ENCODE measurements at places on chromosomes 11 and 22.

DNA sequence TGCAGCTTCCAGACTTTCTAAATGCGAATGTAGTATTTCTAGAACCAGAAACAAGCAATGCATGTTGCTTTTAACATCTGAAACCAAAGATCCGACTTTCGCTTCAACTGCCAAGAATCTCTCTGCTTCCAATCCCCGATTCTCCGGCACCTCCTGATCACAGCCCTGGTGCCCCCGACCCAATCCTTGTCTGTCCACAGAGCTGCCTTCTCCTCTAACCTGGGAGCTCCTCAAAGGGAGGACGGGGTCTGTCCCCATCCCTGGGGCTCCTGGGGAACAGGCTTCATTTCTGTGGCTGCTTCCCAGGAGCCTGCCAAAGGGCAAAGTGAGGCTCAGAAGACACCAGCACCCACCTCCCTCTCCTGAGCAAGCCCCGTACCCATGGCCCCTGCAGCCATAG, 521 bp downstream of the ALDH3B2 start:
- DNase-seq, result no peak

DNA sequence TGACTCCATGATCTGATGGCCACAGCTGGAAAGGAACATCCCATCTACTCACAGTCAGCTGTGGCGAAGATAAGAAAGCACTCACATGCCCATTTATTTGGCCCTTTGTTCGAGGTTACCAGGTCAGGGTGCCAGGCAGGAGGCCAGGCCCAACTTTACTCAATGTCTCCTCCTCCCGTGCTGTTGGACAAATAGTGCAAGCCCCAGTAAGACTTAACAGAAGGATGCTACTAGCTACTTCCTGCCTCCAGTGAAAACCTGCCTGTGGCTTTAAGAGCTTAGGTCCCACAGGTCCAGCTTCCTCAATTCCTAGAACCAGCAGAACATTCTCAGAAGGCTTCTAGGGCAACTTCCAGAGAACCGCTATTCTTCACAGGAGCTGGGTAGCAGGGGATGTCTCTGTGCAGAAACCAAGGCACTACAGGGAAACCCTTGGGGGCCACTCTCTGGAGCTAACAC, 12.9 kb upstream of the CRY2 start:
- no peak for DNase-seq

- DNase-seq, result no peak
Measured at GRCh38 chr11:61618978-61619377, 38.1 kb upstream of the SYT7 start.

GRCh38 chr11:1534682-1535081, 37.4 kb downstream of the DUSP8 start:
- no peak for DNase-seq

- no peak for DNase-seq
Measured at GRCh38 chr22:35226958-35227647, 30.2 kb upstream of the HMGXB4 start.

DNA sequence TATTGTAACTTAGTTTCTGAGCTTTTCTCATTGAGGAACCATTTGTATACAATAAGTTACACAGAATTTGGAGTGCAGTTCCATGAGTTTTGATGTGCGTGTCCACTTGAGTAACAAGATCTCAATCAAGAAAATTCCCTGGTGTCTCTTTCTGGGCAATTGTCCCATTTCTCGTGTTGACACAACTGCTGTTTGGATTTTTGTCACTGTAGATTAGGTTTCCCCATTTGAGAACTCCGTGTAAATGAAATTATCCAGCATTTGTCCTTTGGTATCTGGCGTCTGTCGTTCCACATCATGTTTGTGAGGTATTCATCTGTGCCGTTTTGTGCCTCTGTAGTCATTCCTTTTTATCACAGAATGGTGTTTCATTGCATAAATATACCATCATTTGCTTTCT, 547.0 kb downstream of the TBC1D22A start:
- DNase-seq, result no peak

- no peak for DNase-seq
Measured at GRCh38 chr11:109865548-109866186, 227.5 kb upstream of the ZC3H12C start.

GRCh38 chr11:64794526-64794925, 8.5 kb downstream of the MAP4K2 start:
- DNase-seq, result no peak

DNA sequence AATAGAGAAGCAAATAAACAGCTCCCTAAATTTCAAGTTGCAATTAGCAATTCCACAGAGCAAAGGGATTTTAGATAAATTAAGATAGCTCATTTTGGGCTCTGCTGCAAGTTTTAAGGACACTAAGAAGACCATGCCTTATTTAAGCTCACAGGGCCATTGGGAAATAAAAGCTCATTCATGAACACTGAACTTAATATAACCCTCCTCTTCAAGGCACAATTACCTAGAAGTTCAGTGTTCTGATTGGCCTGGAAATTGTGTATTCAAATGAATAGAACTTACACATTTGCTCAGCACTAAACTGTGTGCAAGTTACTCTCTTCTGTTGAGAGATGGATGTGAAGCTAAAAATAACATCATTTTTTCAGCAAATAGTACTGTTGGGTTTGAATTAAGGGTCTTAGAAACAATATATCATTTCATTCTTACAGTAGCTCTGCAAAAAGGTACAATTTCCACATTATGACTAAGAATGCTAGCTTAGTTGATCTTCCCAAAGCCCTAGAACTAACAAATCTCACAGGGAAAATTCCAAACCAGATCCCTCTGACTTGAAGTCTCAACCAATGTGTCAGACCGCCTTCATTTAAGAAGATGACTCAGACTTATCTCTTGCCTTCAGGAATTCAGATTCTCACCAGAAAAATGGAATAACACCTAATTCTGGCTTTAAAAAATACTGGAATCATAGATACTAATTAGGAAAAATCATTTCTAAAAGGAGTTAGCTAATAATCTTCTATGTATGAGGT, 87.4 kb upstream of the LRRC55 start:
- no peak for DNase-seq

- no peak for DNase-seq
Measured at GRCh38 chr11:1073261-1073724, 1.4 kb upstream of the MUC2 start.

DNA sequence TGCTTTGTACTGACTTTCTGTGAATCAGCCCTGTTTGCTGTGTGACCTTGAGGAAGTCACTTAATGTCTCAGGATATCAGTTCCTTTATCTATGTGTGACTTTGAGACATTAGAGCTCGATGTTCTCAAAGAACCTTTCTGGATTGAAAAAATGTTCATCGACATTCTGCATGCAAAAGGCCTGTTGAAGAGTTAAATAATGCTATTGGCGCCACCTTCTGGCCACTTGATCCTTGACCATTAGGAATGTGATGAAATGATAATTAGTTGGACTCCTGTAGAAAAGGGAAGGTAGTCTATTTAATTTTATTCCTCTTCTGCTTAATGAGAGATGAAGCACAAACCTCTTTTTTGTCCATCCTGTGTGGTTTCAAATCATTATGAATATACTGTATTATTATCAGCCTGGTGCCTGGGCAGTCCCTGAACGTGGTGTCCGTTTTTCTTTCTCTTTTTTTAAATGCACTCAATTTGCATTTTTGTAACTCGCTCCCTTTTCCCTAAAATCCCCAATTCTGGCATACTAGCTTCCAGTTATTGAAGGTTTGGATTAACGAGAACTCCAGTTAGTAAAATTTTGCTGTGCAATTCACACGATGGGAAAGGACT, 20.7 kb downstream of the ELF5 start:
- DNase-seq, result peak; percentile 11

DNA sequence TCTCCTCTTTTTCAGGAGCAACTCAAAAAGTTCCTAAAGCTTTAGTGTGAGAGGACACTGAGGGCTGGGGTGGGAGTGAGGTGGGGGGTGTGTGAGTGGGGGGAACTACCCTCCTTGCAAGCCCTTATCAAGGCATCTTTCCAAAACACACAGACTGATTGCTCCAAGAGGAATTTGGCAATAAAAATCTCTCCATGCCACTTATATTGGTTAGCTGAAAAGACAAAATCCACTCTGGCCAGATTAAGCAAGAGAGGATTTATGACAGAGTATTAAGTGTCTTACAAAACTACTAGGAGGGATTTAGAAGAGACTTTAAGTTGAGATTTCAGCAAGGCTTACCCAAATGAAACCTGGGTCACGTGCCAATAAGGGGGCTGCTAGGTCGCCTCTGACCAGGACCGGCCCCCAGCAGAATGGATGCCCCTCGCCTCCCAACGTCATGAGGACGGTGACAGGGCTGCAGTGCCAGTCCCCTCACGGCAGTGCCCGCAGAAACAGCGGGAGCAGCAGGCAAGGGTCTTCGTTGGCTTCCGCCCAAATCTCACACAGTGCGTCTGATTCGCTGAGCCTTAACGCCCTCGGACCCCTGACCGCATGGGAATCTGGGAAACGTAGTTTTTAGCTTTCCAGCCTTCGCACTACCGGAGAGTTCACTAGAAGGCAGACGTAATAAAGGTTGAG, 22.1 kb upstream of the CTR9 start:
- DNase-seq, result no peak

GRCh38 chr11:124923296-124923695, 4.2 kb downstream of the HEPN1 start:
- no peak for DNase-seq

- DNase-seq, result no peak
Measured at GRCh38 chr11:63814383-63814736, 1.1 kb downstream of the SPINDOC start.

DNA sequence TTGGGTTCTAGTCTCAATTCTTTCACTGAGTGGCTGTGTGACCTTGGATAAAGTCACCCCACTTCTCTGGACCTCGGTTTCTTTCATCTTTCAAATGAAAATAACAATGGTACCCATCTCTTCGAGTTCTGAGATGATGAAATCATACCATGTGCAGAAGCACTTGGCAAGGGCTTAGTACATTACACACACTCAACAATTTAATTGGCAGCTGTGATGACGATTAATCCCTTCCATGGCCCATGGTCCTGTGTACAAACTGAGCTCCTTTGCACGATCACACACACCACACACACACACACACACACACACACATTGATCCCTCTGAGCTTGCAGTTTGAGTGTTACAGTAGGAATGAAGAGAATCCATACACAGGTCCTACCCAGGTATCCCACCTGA, 103.4 kb upstream of the ASPHD2 start:
- DNase-seq, result no peak

GRCh38 chr22:32389685-32390084, 22.4 kb downstream of the RTCB start:
- DNase-seq, result no peak

GRCh38 chr11:20192151-20192550, 31.9 kb upstream of the DBX1 start:
- DNase-seq, result no peak

- no peak for DNase-seq
Measured at GRCh38 chr11:11247086-11247485, 106.0 kb downstream of the CSNK2A3 start.

DNA sequence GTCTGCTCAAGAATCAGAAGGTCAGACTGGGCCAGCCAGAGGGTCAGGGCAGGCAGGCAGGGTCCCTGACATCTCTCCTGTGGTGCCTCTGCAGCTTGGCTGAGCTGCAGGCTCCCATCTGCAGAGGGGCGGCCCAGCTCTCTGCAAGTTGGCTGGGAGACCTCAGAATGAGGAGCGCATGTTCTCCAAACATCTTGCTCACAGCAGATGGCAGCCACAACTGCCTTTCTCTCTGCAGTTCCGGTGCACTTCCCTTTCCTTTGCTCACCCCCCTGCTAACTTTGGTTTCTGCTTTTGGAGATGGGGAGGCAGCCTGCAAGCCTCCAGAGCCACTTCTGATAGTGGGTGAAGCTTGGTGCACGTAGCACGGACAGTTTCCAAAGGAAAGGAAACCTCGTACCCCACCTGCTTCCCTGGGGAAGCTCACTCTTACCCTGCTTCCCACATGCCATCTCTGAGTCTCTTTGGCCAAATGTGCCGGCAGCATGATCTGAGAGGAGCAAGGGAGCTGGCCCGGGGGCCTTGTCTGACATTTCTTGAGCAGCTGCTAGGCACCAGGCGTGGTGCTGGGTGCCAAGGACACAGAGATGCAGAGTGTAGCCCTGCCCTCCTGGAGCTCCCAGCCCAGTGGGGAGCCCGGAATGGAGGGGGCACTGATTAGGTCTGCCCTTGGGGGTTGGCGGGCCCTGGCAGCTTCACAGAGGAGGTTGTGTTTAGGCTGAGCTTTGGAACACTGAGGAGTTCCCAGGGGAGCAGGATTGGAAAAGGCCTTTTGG, 18.2 kb downstream of the DAGLA start:
- DNase-seq, result no peak

- no peak for DNase-seq
Measured at GRCh38 chr22:38222797-38223119, 21.0 kb downstream of the MAFF start.

GRCh38 chr11:65182258-65183170, 786 bp downstream of the CAPN1 start:
- DNase-seq, result no peak

DNA sequence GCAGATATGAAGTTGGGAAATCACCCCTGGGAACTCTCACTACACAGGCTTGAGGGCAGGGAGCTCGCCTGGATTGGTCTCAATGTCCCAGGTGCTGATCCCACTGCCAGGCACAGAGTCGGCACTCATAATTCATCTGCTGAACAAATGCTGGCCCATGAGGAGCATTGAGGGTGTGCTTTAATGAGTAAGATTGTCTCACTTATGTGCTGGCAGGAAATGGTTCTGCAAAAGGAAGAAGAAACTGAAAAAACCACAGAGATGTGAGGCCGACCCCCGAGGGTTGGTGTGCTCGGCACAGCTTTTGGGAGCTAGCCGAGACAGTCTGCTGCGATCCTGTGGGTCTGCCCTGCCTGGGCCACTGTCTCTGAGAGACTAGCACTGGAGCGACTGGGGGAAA, 9.4 kb downstream of the PLAAT2 start:
- peak; percentile 21 for DNase-seq

DNA sequence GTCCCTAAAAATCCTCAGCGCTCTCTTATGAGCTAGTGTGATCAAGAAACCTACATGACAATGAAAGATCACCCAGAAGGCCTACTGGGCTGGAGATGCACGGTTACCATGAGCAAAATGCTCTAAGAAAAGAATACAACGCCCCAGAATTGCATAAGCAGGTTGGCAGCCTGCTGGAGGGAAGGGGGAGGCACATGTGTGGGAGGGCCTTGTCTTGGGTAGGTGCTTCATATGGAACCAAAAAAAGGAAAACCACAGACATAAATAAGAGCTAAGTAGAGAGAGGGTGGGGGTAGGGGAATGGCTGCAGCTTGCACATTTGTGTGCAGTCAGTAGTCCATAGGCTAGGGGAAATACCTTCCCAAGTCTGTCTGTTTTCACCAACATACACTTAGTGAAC, 2.8 kb downstream of the SIAE start:
- DNase-seq, result no peak

DNA sequence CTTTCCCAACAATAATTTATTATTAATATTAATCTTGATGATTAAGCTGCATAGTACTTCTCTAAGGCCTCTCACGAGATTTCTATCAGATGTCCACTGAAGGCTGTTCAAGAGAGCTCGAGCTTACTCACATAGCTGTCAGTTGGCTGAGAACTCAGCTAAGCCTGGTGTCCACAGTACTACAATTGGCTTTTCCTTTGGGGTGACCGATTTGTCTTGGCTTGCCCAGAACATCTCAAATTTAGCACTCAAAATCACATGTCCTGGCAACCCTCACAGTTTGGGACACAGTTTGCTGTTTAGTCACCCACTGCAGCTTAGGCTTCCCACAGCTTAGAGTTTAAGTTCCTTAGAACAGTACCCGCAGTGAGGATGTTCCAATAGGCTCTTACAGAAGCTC, 96.5 kb downstream of the LUZP2 start:
- DNase-seq, result no peak
